ENCODE measurements at places on chromosomes 16 and 17. TPM values are rescaled to one million over a fixed set of nuclear protein-coding genes. Genes with fewer than 3 reads are reported as not detected.

SOX8 gene
- total RNA-seq: 1.4 TPM

ASPHD1 gene
- total RNA-seq: 30.7 TPM

PRR35 gene
- 0.18 TPM for total RNA-seq

PAGR1 gene
- total RNA-seq: 48.5 TPM

KRT39 gene
- total RNA-seq: not detected

CHST4 gene
- total RNA-seq: 0.10 TPM

BTBD17 gene
- not detected for total RNA-seq

SLC13A2 gene
- total RNA-seq: 0.15 TPM

SMPD3 gene
- 0.31 TPM for total RNA-seq

SAMD14 gene
- total RNA-seq: 0.27 TPM

KCNH4 gene
- total RNA-seq: 0.39 TPM

TOX3 gene
- 0.38 TPM for total RNA-seq

CCL3 gene
- total RNA-seq: not detected

TBC1D3C gene
- total RNA-seq: not detected

ELMO3 gene
- total RNA-seq: 1.3 TPM

CA7 gene
- total RNA-seq: not detected

CIBAR2 gene
- not detected for total RNA-seq

MPP2 gene
- 1.9 TPM for total RNA-seq

LGALS3BP gene
- total RNA-seq: 75.9 TPM

ARL5C gene
- total RNA-seq: not detected

KRT32 gene
- not detected for total RNA-seq

PRR11 gene
- total RNA-seq: 60.1 TPM

CMTM1 gene
- total RNA-seq: 0.79 TPM

WFDC1 gene
- total RNA-seq: not detected

ACSM5 gene
- total RNA-seq: not detected

DLX4 gene
- 1.7 TPM for total RNA-seq

SEZ6L2 gene
- 23.6 TPM for total RNA-seq

ELAC2 gene
- 111 TPM for total RNA-seq

ABCC11 gene
- 0.16 TPM for total RNA-seq

ZACN gene
- 0.16 TPM for total RNA-seq

KRTAP9-8 gene
- total RNA-seq: not detected

KCNAB3 gene
- 3.1 TPM for total RNA-seq

CSH2 gene
- not detected for total RNA-seq

SLC47A1 gene
- 23.1 TPM for total RNA-seq

PRSS33 gene
- not detected for total RNA-seq

SDK2 gene
- 0.54 TPM for total RNA-seq

PLSCR3 gene
- 38.6 TPM for total RNA-seq

TNFRSF17 gene
- total RNA-seq: not detected

STAT5A gene
- 5.8 TPM for total RNA-seq

CFAP97D1 gene
- total RNA-seq: not detected

CCDC182 gene
- not detected for total RNA-seq

SYCE1L gene
- 8.4 TPM for total RNA-seq

CCL4L2 gene
- not detected for total RNA-seq

TBKBP1 gene
- 4.4 TPM for total RNA-seq

CMTM3 gene
- total RNA-seq: 82.0 TPM

SLFN14 gene
- total RNA-seq: not detected

STAC2 gene
- total RNA-seq: 0.40 TPM

WNT3 gene
- 4.7 TPM for total RNA-seq

ASGR1 gene
- 1.2 TPM for total RNA-seq

NHLRC4 gene
- 0.23 TPM for total RNA-seq

CETP gene
- not detected for total RNA-seq

CRYM gene
- 1.9 TPM for total RNA-seq

CSHL1 gene
- not detected for total RNA-seq

TPSD1 gene
- total RNA-seq: not detected

LPO gene
- total RNA-seq: not detected

DNAI2 gene
- not detected for total RNA-seq

SPNS3 gene
- total RNA-seq: 0.06 TPM

SALL1 gene
- 0.11 TPM for total RNA-seq
